Right lobe of liver (tissue), 6 donors: ENCODE measurements at places on chromosomes 3 and 15.

- no peak for DNase-seq
These were observed 9.5 kb downstream of the NECTIN3 start for GRCh38 chr3:111081008-111081545.

GRCh38 chr15:74549816-74550215, 8.8 kb downstream of the ARID3B start:
- no peak for DNase-seq

GRCh38 chr3:10774825-10775224, 41.2 kb upstream of the SLC6A11 start:
- no peak for DNase-seq

DNA sequence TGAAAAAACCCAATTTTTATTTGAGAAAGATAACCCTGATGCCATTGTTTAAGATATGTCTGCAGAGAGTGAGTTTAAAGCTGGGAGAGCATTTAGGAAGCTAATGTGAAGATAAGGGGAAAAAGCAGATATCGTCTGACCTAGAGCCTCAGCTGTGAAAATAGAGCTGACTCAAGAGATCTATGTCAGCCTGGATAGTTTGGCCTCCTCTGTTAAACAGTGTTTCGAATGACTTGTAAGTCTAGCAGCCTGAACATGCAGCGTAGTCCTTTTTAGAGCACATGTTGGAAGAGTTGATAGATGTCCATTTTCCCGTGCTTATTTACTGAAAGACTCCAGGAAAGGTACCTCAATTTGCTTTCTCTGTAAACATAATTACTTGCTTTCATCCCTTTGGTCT, 48.1 kb downstream of the ALCAM start:
- no peak for DNase-seq

DNA sequence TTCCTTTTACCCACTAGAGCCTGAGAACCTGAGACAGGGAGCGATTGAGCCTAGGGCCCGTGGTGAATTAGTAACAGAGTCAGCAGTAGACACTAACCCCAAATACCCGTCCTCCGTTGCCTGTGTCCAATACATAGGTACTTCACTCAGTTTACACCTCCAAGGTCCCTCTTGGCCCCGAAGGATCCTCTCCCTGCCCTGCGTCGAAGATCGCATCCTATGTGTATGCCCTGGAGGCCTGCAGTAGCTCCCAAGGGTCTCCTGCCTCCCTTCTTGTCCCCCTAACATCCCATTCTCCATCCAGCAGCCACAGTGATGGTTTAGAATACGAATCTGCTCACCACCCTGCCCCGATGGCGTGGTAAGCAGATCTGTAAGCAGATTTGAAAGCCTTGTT, 67.0 kb downstream of the ISG20 start:
- no peak for DNase-seq

DNA sequence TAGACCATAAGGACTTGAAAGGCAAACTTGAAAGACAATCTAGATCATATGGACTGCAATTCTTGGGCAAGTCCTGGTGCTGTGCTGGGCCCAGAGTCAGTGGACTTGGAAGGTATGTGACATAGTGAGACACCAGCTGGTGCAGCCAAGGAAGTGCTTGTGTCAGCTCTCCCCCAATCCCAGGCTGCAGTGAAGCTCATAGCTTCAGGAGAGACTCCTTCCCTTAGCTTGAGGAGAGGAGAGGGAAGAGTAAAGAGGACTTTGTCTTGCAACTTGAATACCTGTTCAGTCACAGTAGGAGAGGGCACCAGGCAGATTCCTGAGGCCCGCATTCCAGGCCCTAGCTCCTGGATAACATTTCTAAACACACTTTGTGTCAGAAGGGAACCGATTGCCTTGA, 127.4 kb upstream of the ZPLD1 start:
- DNase-seq = no peak

DNA sequence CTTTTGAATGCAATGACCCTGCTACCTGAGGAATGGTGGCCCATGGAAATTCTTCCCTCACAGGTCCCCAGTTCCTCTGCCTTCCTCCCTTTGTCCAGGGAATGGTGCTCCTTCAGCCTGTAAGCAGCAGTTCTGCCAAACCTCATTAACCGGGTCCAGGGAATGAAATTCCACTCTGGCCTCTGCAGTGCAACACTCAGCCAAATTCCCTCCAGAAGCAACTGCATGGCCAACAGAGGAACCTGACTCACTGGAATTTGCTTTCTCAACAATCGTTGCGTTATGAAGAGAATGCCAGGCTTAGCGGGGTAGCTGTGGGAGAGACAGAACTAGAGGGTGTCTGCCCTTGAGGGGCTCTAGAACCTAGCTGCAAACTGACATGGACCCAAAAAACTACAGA, 449.4 kb upstream of the PROK2 start:
- no peak for DNase-seq
